Diencephalon (tissue), 1 donor: ENCODE measurements at places on chromosomes 6 and 20. TPM values are rescaled to one million over a fixed set of nuclear protein-coding genes. Genes with fewer than 3 reads are reported as not detected.

Gene CASS4
- 0.69 TPM for total RNA-seq

Gene PHACTR1
- 54.7 TPM for total RNA-seq

Gene GNAS-AS1
- 1.2 TPM for total RNA-seq

Gene AVP
- total RNA-seq = 51.9 TPM

Gene SEMG1
- total RNA-seq = not detected

Gene ULBP3
- total RNA-seq = 14.1 TPM

Gene CNBD2
- total RNA-seq = 3.7 TPM
